ENCODE measurements at places on chromosomes 6 and 20. TPM values are rescaled to one million over a fixed set of nuclear protein-coding genes. Genes with fewer than 3 reads are reported as not detected.

DNA sequence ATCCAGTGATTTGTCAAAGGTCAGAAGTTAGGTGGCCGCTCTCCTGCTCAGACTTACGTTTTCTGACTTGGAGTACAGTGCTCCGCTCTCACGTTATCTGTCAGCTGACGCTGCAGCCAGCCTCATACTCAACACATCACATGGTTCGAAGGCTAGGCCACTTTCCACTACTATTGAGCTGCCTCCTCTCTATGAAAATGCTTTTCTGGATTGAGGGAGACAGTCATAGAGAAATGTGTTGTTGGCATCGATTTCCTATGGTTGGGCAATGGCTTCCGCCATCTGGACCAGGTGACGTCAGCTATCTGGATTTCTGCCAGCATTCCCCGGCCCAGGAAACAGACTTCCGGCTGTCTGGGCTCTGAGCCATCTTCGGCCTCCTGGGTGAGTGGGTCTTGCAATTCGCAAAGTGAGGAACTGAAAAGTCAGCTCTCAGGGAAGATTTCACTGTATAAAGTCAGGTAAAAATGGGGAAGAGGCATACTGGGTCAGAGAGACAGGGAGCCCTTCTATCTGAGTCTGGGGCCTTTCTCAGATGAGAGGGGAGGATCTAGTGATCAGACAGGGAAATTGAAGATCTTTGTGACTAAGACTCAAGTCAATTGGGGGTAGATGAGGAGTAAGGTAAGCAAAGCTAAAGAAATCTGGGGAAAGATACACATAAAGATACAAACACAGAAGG lies 37.5 kb upstream of the IER3 start:
- peak; percentile 73 for DNase-seq

GRCh38 chr6:132959639-132960326 lies 145.4 kb downstream of the RPS12 start:
- DNase-seq, result no peak

SYCP2 gene
- 5.3 TPM for total RNA-seq

MYMX gene
- total RNA-seq, result not detected

SCUBE3 gene
- 0.02 TPM for total RNA-seq

SNAP25 gene
- 3.6 TPM for total RNA-seq

MOXD1 gene
- total RNA-seq, result not detected
